ENCODE measurements at places on chromosomes 7 and 10.

DNA sequence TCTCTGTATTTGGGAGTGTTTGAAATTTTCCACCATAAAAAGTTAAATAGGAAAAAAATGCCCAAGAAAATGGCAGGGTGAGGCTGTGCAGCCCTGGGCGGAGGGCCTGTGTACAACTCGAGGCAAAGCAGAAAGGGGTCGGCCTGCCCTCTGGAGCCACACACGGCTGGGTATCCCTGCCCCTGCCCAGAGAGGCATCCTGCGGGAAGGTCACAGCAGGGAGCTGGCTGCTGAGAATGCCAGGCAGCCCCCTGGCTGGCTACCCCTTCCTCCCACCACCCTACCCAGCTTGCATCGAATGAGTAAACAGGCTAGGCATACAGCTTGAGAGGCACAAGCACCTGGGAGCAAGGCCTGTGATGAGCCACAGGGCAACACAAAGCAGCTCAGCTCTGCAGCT, 46.1 kb downstream of the CAMK2B start:
- no peak for DNase-seq

DNA sequence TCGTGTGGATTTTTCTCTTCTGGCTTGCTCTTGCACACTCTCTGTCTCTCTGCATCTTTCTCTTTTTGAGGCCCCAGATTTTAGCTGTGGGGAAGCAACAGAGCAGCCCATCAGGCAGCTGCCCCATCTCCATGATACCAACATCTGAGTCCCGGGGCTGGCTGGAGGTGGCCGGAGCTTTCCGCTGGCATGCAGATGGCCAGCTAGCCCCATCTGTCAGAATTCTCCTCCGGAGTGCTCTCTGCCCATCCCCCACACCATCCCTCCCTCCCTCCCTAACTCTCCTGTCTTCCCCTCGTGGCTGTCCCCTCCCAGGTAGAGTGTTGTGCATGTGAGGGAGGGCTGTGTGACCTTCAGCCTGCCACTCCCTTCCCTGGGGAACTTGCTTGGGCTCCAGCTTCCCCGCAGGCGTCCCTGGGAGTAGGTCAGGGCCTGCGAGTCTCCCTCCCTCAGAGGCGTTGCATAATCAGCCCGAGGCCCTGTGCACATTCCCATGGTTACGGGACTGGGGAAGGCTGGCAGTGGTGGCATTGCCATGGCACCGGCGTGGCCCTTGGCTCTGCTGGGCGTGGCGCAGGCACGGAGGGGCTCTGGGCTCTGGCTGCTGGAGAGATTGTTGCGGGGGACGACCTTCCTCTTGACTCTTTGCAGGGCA, 24.7 kb downstream of the GHRHR start:
- DNase-seq: no peak

DNA sequence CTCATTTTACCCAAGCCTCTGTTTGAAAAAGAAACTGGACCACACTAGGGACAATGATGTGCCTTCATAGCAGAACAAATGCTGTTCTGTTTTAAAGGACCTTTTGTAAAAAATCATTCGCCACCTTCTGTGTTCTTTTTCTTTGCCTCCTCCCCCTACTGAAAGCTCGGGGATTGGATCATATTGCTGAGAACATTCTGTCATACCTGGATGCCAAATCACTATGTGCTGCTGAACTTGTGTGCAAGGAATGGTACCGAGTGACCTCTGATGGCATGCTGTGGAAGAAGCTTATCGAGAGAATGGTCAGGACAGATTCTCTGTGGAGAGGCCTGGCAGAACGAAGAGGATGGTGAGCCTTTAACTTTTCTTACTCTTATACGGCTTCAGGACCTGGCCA, 62.2 kb downstream of the POLL start:
- DNase-seq: no peak

DNA sequence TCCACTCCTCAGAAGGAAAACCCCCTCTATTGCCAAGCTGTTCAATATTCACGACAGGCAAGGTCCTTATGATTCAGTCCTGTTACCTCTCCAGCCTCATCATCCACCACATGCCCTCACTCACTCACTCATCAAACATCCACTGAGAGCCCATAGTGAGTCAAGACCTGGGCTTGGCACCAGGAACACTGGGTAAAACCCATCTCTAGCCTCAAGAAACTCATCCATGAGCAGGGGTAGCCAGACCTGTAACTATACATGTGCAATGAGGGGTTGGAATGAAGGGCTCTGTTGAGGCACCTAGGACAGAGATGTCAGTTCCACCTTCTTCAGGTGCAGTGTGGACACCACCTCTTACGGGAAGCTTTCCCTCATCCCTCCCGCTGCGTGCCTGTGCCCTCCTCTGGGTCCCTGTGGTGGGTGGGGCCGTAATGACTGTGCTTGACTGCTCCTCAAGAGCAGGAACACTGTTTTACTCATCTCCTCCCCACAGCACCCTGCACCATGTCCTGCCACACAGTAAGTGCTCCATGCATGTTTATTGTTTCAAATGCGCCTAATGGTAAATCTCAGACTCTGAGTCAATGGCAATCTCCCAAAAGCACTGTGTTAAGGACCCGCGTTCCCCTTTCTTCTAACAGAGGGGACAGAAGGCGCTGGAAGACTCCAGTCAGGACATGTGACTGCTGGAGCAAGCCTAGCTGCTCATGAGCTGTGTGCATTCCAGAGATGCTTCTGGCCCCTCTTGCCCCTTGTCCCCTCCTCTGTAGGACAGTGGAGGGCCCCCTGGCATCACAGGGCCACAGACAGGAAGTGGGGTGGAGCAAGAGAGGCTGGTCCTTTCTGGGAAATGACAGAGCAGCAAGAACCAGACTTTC, 95.4 kb downstream of the HIPK2 start:
- no peak for DNase-seq

DNA sequence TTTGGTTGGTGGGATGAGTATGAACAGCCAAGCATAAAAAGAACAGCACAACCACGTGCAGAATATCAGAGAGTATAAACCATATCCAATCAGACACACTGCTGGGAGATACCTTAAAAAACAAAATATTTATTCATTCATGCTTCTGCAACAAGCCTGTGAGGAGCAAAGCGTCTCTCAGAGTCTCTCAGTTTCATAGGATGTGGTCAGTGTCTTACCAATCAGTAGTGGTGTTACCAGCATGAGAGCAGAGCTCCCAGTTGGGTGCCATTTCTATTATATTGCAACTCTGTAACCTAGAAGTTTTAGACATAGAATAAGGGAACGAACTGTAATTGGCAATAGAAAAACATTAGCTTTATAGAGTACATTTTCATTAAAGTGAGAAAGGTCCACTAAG, 445.9 kb upstream of the LRRN3 start:
- no peak for DNase-seq

GRCh38 chr7:83985821-83986220, 208.8 kb downstream of the SEMA3A start:
- no peak for DNase-seq

- no peak for DNase-seq
These were observed 114.1 kb downstream of the LHFPL3 start for GRCh38 chr7:104442481-104442880.

DNA sequence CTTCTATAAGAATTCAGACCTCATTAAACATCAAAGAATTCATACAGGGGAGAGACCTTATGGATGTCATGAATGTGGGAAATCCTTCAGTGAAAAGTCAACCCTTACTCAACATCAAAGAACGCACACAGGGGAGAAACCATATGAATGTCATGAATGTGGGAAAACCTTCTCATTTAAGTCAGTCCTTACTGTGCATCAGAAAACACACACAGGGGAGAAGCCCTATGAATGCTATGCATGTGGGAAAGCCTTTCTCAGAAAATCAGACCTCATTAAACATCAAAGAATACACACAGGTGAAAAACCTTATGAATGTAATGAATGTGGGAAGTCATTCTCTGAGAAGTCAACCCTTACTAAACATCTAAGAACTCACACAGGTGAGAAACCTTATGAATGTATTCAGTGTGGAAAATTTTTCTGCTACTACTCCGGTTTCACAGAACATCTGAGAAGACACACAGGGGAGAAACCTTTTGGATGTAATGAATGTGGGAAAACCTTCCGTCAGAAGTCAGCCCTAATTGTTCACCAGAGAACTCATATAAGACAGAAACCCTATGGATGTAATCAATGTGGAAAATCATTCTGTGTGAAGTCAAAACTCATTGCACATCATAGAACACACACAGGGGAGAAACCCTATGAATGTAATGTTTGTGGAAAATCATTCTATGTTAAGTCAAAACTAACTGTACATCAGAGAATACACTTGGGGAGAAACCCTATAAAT, 24.1 kb downstream of the ZNF37A start:
- DNase-seq: no peak

- DNase-seq: no peak
These were observed at the start of gene ASB13 for GRCh38 chr10:5666008-5666840. Gene ASB13 (minus strand): TSS chr10:5666595. CDS start chr10:5666551, 44 bp downstream.

DNA sequence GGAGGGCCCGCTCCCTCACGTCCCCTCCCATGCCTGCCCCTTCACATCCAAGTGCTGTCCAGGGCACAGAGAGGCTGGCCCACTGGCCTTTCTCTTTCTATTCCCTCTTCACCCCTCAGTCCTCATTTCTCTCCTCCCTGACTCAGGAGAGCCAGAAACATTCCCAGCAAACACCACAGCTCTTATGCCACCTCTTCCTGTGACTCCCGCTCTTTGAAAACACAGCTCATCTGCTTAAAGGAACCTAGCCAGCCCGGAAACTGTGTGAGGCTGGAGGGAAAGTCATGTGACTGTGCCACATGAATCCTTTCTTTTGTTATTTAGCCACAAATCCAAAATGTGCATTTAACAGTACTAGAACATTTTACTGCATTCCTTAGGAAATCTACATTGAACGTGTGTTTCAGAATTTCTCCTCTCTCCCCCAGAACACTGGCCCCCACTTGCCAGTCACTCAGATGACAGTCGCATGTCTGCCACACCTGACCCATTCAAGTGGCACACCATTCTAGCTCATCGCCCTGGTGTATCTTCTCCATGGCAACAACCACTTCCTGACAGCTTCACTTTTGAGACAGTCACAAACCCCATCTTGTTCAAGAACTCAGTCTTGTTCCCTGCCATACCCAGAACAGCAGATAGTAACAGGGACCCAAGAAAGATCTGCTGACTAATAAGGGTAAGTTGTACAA, 42.8 kb downstream of the GRB10 start:
- no peak for DNase-seq

DNA sequence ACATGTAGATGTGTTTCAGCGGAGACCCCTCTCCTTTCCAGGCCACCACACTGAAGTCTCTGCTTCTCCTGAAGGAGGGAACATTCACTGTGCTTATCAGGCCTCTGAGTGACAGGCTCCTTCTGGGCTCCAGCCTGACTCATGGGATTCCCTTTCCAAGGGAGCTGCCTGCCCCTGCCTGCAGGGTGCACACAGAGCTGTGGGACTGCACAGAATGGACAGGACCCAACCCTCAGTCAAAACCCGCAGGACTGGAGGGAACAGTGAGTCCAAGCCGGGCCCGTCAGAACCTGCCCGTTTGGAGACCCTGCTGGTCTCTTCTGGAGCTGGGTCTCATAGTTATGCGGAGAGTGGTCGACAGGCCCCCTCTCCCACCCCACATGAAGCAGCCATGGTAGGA, 32.6 kb downstream of the PLAC9 start:
- DNase-seq: no peak

DNA sequence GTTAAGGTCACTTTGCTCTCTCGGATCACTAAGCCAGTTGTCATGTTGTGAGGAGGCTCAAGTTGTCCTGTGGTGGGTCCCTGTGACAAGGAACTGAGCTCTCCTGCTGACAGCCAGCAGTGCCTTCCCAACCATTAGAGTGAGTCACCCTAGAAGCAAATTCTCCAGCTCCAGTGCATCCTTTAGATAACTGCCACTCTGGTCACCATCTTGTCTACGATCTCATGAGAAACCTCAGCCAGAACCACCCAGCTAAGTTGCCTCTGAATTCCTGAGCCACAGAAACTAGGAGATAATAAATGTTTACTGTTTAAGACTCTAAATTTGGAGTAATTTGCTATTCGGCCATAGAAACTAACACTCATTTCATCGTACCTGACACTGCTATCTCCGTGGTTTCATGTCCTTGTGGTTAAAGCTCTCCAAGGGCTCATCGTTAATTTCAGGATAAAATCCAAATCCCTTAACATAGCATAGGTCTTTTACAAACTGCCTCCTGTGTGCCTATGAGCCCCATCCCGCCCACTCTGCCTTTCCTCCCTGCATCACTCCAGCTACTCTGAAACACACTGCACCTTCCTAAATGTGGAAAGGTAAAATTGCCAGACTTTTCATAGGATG, 56.5 kb upstream of the WIPF3 start:
- DNase-seq: no peak

GRCh38 chr10:131098416-131098952, 213.0 kb downstream of the TCERG1L start:
- no peak for DNase-seq

DNA sequence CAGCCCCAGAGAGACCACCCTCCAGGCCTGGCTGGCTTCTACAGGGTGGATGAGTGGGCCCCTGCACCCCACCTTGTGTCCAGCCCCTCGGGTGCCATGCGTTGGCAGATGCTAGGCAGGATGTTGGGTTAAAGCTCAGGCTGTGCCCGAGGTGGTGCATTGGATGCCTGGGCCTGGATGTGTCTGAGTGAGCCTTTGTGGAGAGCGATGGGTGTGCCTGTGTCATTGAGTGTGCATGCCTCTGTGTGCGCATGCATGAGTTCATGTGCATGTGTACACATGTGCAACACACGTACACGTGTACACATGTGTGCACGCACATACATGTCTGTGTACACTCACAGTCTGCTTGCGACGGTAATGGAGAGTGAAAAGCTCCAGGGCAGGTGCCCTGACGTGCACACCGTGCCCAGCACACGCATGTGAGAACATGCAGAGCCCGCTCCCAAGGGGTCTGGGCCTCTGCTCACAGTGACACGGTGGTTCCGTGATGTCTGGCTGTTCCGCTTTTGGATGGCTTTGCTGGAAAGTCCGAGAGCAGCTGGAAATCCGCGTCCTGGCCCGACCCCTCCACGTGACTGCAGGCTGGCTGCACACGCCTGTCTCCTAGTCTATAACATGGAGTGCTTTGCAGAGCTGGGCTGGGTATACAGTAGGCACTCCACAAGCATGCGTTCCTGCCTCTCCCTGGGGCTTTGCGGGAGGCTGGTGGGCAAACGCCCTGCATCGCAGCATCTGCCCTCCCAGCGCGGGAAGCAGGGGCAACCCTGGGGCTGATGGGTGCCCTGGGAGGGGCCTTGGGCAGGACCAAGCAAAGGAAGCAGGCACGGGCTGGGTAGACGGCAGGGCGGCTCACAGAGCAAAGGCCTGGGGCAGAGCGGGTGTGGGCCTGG, 36.9 kb downstream of the ELFN1 start:
- DNase-seq: no peak

Measured in NCI-H2107 (cell line).